ENCODE measurements at places on chromosomes 3 and 15.

DNA sequence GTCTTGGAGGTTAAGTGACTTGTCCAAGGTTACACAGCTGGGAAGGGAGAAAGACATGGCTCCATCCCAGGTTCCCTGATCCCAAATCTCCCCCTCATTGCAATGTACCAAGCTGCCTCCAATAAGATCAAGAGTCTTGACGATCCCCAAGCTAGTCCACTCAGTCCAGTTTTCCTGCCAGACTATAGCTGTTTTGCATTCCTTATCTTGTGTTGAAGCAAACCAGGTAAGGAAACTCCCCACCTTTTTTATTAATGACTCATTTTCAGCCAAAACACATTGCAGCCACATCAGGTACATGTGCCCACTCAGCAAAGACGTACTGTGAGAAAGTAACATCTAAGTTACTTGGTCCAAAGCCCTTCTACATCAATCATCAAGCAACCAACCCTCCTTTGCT, 41.9 kb downstream of the LIPC start:
- DNase-seq: peak; percentile 83

DNA sequence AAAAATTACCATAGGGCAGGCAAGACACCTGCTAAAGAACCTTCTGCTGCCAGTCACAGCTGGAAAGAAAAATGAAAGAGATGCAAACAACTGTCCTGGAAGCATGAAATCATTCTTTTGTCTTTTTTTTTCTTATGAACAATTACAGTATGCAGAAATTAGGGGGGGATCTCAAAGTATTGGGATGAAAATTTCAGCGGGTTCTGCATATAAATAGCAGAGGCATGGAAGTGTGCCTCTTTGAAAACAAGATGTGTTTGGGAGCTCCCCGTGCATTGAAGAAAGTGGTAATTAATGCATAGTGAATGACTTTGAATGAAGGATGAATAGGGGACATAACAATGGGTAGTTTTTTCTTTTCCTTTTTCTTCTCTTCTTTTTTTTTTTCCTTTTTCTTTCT, 431.2 kb downstream of the SOX2 start:
- no peak for DNase-seq

DNA sequence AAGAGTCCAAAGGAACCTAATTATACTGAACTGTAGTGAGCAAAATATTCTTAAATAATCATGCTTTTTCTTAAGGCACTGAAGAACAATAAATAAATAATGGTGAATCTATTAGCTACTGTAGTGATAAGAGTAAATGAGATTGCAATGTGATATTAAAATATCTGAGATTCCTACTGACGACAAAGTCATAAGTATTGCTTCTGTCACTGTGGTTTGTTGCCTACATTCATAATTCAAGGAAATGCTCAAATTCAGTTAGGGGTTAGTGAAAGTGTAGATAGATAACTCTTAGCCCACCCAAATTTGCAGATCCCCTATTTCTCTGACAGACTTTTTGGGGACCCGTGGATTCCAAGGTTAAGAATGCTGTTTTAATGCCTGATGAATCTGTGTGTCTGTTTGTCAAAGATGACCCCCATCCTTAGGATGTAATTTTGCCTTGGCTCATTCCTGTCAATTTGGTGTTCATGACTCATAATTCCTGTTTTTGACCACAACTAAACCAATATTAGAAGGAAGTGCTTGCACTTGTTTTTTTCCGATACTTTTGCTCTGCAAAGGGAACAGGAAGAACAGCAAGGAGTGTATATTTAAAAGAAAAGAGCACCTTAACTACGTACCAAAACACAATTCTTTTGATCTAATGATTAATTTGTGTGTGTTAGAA, 86.7 kb downstream of the MAGI1 start:
- DNase-seq: no peak

- DNase-seq: no peak
Measured at GRCh38 chr3:189908646-189909045, 212.1 kb downstream of the P3H2 start.

- no peak for DNase-seq
Measured at GRCh38 chr3:194736896-194737600, 51.4 kb downstream of the FAM43A start.

DNA sequence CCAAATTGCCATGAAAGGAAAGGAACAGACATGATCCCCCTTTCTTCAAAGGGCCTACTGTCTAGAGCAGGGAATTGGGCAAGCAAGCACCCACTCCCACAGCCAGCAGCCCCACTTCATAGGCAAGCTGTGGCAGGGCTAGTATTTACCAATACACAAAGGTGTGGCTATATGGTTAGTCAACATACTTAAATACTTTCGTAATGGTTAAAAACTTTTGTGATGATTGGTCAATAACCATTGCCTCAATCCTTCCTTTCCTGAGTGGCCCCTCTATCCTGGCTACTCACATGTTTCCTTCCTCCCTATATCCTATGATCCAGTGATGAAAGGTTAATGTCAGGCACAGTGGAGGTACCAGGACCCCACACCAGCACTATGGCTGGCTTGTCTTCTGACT, 30.1 kb upstream of the ARL8B start:
- DNase-seq: no peak

Measured in fibroblast of villous mesenchyme (primary cell).